ENCODE measurements at places on chromosomes 16 and 17.

GRCh38 chr17:50631908-50632571 is 2.6 kb upstream of the ABCC3 start:
- DNase-seq, result no peak

DNA sequence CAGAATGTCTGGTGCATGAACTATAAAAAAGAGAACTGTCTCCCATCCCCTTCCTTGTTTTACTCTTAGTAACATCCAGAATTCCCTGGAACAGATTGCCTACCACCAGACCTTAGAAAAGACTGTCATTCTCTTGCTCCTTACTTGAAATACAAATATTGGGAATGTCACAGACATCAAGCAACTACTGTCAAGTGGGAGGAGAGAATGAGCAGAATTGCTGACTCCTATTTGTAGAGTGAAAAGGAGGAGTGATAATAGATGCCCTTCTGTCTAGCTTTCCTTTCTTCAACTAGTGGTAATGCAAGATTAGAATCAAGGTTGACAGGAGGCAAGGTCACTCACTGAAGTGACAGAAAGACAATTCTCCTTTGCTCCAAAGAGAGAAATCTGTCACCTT is 23.9 kb upstream of the NOL11 start:
- no peak for DNase-seq

DNA sequence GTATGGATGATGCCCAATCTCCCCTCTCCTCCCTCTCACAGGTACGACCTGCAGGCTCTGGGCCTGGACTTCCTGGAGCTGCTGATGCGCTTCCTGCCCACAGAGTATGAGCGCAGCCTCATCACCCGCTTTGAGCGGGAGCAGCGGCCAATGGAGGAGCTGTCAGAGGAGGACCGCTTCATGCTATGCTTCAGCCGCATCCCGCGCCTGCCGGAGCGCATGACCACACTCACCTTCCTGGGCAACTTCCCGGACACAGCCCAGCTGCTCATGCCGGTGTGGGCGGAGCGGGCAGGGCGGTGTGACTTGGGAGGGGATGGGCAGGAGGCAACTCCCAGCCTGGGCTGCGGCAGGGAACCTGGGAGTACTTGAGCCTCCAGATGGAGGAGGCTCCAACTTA is 18.1 kb downstream of the SPATA32 start:
- DNase-seq, result no peak

DNA sequence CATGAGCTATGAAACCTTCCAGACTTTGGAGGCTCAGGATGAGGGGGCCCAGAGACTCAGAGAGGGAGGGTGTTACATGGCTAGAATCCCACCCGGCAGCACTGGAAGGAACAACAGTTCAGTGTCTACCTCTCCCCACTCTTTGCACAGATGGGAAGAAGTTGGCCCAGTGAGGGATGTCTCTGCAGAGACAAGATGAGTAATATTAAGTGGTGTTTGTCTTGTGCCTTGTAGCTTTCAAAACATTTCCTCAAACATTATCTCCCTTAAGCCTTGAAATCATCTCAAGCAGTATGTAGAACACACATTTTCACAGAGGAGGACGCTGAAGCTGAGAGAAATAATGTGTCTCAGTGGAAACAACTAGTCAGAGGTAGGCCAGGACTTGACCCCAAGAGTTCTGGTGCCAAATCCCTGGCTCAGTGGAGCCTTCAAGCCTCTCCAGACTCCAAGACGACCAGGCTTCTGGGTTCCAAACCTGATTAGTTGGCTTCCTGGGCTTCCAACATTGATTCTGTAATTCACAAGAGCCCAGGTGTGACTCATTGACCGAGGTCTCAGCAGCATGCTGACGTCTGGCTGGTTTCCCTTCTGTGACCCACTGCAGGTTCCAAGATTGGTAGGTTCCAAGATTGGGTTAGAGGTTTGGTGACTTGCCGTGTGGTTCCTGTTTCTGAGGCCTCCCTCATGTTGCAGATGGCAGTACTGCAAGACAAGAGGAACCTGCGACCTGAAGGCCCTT is 7.4 kb downstream of the RNF112 start:
- DNase-seq, result no peak

DNA sequence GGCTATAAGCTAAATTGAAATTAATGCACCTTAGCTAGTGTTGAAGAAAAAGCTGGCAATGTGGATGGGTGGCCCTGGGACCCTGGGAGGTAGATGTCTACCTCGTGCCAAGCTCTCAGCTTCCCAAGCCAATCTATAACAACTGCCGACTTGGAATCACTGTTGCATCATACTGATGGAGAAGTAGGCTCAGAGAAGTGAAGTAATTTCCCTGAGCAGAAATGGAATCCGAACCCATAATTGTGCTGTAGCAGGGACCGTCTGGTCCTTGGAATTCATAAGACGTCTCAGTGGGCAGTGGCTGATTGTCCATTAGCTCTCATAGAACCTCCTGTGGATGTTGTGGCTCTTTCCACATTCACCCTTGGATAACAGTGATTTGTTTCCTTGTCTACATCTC is 196.6 kb downstream of the RAB11FIP4 start:
- DNase-seq, result no peak

Measured in esophagus squamous epithelium (tissue), 5 donors.